ENCODE measurements at places on chromosomes 2 and 18. TPM values are rescaled to one million over a fixed set of nuclear protein-coding genes. Genes with fewer than 3 reads are reported as not detected.
A peak's percentile ranks its signal among the peaks of the same experiment; 100 is the strongest.

The FAM237A gene
- not detected for total RNA-seq

DNA sequence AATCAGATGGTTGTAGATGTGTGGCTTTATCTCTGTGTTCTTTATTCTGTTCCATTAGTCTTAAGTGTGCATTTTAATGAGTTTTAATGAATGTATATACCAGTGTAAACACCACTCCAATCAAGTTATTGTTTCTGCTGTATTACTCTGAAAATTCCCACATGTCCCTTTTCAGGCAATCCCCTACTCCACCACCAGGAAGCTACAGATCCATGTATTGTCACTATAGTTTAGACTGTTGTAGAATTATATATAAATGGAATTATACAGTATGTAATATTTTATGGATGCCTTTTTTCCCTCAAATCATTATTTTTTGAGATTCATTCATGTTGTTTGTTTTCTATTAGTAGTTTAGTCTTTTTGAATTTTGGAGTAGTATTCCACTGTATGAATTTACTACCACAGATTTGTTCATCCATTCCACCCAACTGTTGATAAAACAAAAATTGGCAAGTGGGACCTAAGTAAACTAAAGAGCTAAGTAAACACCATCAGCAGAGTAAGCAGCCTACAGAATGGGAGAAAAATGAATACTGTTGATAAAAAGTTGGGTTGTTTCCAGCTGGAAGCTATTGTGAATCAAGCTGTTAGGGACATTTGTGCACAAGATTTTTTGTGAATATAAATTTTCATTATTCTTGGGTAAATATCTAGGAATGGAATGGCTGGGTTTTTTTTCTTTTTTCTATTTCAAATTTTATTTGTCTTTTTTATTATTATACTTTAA lies 262.0 kb downstream of the CAMKMT start:
- H3K27me3 ChIP-seq = no peaks in the 10 kb centered on the region
- H3K27ac ChIP-seq = no peak overlapping the region
- H3K4me3 ChIP-seq = no peak overlapping the region

The DUSP2 gene
- 1.3 TPM for total RNA-seq

The ATAD2B gene
- total RNA-seq = 19.6 TPM

DNA sequence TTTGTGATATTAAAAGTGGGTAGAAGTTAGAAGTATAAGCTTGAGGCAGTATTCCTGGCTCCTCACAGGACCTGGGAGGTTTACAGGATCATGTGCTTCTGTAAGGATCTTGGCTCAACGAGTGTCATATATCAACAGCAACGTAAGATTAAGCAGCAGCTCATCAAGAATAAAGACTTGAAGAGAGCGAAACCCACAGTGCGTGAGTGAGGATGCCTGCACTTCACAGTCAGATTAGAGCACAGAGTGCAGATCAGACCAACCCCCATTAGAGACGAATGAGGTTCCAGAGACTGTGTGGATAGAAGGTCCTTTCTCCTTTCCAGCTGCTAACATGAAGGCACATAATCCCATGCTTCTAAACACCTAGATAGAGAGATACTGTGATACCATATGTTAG lies 1656.7 kb upstream of the NXPH2 start:
- H3K27ac ChIP-seq = no peak overlapping the region
- H3K36me3 ChIP-seq = no peaks in the 10 kb centered on the region
- no peak overlapping the region for H3K4me3 ChIP-seq
- H3K27me3 ChIP-seq = peaks cover 52% of the 10 kb centered on the region
- DNase-seq = no peak

DNA sequence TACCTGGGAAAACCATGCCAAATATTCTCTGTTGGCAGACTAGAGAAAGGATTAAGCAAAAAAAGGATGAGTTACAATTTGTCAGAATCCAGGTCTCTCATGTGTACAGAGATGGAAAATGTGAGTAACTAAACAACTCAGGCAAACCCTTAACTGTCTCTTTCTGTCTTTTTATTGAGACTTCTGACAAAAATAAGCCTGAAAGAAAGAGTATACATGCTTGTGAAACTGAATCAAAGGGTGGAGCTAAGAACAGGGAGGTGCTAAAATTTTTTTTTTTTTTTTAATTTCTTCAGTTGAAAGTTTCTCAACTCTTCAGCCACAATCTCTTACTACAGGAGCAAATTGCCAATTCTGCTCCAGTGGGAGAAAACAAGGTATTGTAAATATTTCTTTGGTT lies at the start of gene SERPINB10:
SERPINB10 (plus strand) TSS at position 295 of the 400 bp plus-strand sequence. CDS start 7,553 bp downstream, outside the sequence.
- DNase-seq = no peak
- no peak within 1 kb of the TSS for H3K4me3 ChIP-seq
- H3K27me3 ChIP-seq = no peaks in the 10 kb centered on the region
- no peaks in the 10 kb centered on the region for H3K36me3 ChIP-seq

DNA sequence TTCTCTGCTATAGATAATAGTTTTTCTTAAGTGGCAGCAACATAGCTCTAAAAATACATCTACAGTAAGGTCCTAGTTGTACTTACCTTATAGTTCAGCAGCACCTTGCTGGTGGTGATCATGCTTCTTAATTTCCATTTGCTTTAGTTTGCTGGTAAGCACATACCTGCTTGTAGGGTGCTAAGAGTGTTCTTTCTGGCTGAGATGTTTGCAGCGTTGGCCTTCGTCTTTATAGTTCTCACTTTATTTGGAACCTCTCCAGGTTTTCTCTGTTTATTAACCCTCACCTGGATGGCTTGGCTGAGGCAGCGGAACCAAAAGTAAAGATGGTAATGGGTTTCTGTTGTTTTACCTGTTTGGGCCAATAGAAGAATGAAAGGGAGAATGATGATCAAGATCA lies 123.6 kb upstream of the EFEMP1 start:
- no peaks in the 10 kb centered on the region for H3K4me1 ChIP-seq
- no peaks in the 10 kb centered on the region for H3K36me3 ChIP-seq
- no peaks in the 10 kb centered on the region for H3K27me3 ChIP-seq
- H3K4me3 ChIP-seq = no peak overlapping the region

The CFAP221 gene
- not detected for total RNA-seq

GRCh38 chr2:67237288-67237687 lies 159.8 kb upstream of the ETAA1 start:
- DNase-seq = peak; percentile 1
- no peaks in the 10 kb centered on the region for H3K36me3 ChIP-seq
- H3K27ac ChIP-seq = no peak overlapping the region
- H3K4me1 ChIP-seq = no peaks in the 10 kb centered on the region
- H3K4me3 ChIP-seq = no peak overlapping the region

- no peak overlapping the region for H3K27ac ChIP-seq
- no peaks in the 10 kb centered on the region for H3K27me3 ChIP-seq
Measured at GRCh38 chr2:120704696-120705095, 31.0 kb upstream of the GLI2 start.

The SLC4A3 gene
- 4.7 TPM for total RNA-seq

The CHRNG gene
- total RNA-seq = not detected

The CMPK2 gene
- 0.40 TPM for total RNA-seq

DNA sequence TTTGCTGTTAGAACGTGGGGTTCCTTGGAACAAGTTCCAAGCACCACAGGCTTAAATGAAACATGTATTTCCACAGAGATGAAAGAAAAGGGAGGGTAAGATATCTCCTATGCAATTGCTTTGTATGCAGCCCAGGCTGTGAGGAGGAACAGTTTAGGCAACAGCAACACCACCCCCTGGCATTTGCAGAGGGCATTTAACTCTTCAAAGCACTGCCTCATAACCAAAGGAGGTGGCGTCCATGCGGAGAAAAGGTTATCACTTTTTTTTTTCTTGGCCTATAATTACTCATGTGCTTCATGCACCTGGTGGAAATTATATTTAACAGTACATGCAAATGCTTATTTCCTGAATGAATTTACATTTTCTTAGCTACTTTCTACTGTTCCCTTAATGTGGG lies 286.0 kb downstream of the LPIN1 start:
- no peaks in the 10 kb centered on the region for H3K36me3 ChIP-seq
- no peak for DNase-seq
- H3K27ac ChIP-seq = no peak overlapping the region
- peaks cover 6% of the 10 kb centered on the region for H3K4me1 ChIP-seq

The IL1RN gene
- 0.39 TPM for total RNA-seq

The SLC8A1 gene
- 1.7 TPM for total RNA-seq

DNA sequence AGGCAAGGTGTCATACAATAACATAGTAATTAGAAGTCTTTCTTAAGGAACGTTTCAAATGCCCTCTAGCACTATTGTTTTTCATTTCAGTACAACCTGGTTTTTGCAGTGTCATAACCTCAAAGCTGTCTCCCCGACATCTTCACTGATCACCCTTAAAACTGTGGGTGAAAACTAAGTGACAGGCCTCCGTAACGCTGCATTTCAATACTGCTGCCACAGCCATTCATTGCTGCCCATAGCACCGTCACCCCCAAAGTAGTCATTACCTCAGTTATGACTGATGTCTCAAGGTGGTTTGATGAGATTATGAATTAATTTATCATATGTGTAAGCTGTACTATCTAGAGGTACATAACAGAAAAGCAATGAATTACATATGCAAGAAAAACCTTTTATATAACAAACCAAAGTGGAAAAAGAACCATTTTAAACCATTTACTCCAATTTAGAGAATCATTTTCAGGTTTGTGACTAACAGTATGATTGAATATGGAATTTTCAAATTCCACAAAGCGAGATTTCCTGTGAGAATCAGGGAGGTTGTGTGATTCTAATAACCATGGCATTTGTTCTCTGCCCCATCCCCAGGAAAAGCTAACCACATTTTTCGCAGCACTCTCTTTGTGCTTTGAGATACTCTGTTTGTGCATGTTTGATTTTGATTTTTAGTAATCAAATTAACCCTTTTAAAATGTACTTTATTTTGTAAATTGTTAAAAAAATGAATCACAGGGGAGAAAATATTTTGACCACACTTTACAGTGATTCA lies 263.0 kb downstream of the PTGR3 start:
- no peaks in the 10 kb centered on the region for H3K36me3 ChIP-seq
- no peak overlapping the region for H3K27ac ChIP-seq
- no peak overlapping the region for H3K4me3 ChIP-seq
- peaks cover 5% of the 10 kb centered on the region for H3K4me1 ChIP-seq
- DNase-seq = no peak

DNA sequence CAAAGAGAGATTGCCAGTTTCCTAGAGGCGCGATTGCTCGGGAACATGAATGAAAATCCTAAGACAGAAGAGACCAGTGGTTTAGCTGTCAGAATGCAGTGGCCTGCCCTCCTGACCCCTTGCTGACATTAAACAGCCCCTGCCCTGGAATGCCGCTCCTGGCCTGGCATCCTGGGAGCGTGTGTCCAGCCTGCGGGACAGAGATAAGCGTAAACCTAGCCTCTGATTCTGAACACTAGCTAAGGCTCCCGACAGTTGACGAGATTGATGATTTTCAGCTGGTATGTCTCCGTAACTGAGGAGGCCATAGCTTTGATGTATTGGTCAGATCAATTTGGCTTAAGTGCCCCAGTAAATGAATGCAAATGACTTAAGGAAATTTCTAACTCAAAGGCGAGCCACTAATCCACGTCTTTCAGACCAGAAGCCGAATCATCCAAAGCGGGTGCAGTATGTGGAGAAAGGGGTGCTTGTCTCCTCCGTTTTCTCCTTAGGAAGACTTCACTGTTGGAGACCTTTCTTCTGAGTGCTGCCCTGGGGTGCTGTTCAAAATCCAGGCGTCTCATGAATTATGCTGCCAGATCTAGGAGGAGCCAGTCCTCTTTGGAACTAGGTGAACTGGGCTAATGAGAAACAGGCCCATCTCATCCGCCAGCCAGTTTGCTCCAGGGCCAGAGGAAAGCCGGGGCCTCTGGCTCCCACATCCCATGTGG lies 142.5 kb upstream of the L3MBTL4 start:
- no peak overlapping the region for H3K27ac ChIP-seq
- peaks cover 14% of the 10 kb centered on the region for H3K4me1 ChIP-seq
- H3K36me3 ChIP-seq = no peaks in the 10 kb centered on the region
- no peak overlapping the region for H3K4me3 ChIP-seq

DNA sequence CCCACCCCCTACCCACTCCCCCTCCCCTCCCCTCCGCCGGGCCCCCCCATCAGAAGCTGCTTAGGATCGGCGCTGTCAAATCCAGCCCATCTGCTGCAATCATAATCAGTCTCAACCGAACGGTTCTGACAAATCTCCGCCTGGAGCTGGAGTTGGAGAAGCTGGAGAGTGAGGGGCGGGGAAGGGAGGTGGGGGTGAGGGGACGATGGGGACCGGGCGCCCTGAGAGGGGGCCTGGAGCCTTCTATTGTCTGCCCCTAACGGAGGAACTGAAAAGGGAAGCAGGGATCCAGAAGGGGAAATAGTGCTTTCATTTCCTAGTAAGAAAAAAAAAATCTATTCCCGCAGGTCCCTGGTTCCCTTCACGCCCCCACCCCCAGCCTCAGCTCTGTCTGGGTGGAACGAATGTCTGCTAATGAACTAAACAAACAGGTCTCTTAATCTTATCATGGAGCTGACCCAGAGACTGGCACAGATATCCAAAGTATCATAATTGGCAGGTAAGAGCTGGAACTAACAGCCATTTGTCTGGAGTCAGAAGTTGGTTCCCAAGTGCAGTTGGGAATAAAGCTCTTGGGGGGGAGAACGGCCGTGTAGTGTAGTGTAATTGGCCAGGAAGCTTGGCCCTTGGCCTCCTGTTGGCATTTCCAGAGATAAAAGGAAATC lies 301.2 kb downstream of the NCKAP5 start:
- no peaks in the 10 kb centered on the region for H3K4me1 ChIP-seq
- no peak for DNase-seq
- no peaks in the 10 kb centered on the region for H3K27me3 ChIP-seq
- H3K27ac ChIP-seq = no peak overlapping the region
- H3K36me3 ChIP-seq = no peaks in the 10 kb centered on the region

- no peaks in the 10 kb centered on the region for H3K36me3 ChIP-seq
- peak; percentile 65 for DNase-seq
- H3K27me3 ChIP-seq = no peaks in the 10 kb centered on the region
Measured at GRCh38 chr2:192146069-192147015, 48.4 kb downstream of the TMEFF2 start.

The EML6 gene
- 1.7 TPM for total RNA-seq

DNA sequence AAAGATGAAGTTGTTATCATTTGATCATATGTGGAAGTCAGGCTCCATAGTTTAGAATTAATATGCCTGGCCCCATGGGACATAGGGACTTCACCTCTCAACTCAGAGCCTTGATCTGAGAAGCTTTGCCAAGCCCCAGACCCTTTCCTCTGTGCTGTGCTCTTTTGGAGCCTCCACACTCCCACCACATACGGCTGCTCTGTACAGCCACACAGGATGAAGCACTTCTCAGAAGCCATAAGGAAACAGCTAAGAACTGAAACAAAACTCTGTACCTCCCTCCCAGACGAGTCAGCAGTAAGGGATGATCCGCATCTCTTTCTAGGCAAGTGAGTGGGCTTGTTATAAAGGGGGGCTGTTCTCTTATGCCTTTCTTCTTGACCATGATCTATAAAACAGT lies 66.5 kb downstream of the CAB39 start:
- H3K27me3 ChIP-seq = no peaks in the 10 kb centered on the region
- peaks cover 57% of the 10 kb centered on the region for H3K4me1 ChIP-seq
- peak overlapping the region; percentile 87 for H3K27ac ChIP-seq
- DNase-seq = no peak
- H3K4me3 ChIP-seq = no peak overlapping the region
- peaks cover 23% of the 10 kb centered on the region for H3K36me3 ChIP-seq

Data from MCF 10A (cell line).